ENCODE measurements at places on chromosomes 4 and X.

DNA sequence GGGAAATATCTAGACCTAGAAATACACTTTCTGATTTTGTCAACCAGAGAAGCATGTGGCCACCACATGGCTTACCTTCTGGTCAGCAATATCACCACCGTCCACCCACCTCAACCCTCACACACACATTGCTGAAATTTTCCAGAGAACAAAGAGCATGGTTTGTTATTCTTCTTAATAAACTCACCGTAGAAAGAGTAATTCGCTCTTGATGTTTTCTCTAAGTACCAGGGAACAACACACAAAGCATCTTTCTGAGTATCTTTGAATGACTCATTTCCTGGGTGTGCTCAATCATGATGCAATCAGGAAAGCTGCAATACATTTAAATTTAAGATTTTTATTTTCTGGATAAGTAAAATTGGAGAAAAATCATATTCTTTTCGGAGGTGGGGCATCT, 24.7 kb upstream of the LRAT start:
- no peak for DNase-seq

DNA sequence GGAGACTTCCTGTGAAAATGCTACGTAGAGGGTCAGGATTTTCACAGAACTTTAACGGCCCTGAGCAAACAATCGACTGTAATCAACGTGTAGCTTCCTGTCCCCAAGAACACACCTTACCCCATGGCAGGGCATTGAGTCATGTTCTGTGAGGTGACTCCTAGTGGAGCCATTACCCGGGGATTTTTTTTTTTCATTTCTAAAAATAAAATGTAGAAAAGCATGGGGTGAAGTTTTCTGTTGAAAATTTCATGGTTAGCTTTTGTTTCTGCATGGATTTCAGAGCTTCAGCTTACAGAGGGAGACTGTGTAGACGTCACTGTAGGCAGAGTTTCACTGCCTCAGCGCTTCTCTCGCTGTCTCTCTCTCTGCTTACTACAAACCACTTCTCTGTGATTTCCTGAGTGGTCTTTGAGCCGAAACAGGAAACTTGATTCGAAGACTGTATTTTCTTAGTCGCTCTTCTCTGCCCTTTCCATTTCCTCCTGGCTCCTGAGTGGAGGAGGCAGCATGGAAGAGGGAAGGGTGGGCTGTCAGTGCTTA, 111.7 kb downstream of the NFKB1 start:
- no peak for DNase-seq

GRCh38 chr4:100926039-100926717, 408.4 kb upstream of the EMCN start:
- no peak for DNase-seq

DNA sequence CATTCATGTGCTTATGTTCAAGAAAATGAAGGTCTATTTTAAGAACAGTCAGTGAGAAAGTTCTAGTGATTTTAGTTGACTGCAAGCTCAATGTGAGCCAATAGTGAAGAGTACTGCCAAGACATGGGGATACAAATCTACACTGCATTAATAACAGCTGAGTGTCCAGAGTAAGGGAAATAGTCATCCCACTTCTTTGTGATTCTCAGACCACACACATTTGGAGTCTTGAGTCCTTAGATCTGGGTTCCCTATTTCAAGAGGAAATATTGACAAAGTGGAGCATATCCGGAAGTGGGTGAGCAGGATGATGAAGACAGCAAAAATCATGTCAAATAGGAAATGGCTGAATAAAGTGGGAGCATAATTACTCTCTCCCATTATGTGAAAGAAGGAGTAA, 171.1 kb downstream of the LARP7 start:
- DNase-seq = no peak

DNA sequence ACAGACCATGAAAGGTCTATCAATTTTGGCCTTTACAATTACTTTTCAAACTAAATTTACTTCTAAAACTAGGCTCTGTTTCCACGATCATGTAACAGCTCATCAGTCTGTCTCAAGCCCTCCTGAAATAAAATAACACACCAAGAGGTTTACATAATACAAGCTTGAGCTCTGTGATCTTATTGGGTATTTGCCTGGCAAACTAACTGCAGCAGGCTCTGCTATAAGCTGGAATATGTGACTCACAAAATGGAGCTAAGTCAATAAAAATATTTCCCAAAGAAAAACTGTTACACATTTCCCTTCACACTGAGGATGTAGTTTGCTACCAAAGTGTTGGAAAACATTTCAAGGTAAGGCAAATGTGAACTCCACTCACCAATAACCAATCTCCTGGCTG, 94.7 kb upstream of the GPM6B start:
- no peak for DNase-seq

- DNase-seq = no peak
These were observed 217.3 kb downstream of the DKK2 start for GRCh38 chr4:106818764-106819163.

DNA sequence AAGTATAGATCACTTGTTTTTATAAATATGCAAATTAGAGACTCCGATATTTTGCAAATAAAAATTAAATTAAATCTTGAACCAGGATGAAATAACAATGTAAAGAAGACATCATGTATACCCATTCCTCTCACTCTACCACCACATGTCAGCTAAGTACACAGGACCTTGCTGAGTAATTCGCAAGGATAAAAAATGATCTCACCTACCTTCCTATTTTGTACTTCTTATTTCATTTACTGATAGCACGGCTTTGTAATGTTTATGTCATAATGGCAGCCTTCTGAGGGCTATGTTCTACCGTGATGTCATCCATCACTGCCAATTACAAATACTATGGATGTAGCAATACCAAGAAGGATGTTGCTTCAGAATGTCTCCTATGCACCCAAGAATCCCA, 10.9 kb upstream of the SMR3B start:
- DNase-seq = no peak

GRCh38 chr4:153156721-153157120, 47.5 kb upstream of the TRIM2 start:
- DNase-seq = no peak

- DNase-seq = no peak
These were observed 31.5 kb downstream of the F8 start for GRCh38 chrX:154991039-154991438.

Measured in AG09319 (cell line).